ENCODE measurements at places on chromosomes 2 and 18.

DNA sequence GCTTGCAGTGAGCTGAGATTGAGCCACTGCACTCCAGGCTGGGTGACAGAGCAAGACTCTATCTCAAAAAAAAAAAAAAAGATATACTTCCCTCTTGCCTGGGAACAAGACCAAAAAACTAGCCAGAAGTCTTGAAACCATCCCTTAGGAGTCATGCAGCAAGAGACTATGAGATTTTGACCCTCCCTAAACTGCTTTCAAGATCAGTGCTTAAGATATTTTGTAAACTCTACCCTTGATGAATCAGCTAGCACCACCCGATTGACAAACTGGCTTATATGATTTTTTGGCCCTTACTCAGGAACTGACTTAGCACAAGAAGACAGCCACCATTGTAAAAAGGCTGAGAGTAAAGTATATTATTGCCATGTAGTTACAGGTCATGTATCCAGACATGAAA is 3.8 kb downstream of the SULT1C3 start:
- no peak for DNase-seq

GRCh38 chr2:86498468-86499260 is 57.5 kb downstream of the KDM3A start:
- DNase-seq: no peak

DNA sequence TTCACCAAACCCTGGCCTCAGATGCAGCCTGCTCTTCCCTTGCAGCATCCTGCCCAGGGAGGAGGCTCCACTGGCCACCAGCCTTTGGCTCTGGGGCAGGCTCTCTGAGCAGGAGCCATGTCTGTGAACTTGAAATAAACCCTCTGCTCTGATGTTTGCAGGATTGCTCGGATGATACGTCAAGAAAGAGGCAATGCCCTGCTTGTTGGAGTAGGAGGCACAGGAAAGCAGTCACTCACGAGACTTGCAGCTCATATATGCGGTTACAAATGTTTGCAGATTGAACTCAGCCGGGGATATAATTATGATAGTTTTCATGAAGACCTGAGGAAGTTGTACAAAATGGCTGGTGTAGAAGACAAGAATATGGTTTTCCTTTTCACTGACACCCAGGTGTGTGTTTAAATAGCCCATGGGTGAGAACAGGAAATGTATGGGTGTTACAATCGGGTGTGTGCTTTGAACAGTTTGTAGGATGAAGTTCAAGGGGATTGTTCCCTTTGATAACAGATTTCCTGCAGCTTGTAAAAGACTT is 177.9 kb downstream of the DNAH6 start:
- no peak for DNase-seq

GRCh38 chr2:23791030-23791429 is 135.9 kb downstream of the ATAD2B start:
- DNase-seq: no peak

- no peak for DNase-seq
These were observed 57.2 kb upstream of the LYPD6B start for GRCh38 chr2:148981324-148981723.

DNA sequence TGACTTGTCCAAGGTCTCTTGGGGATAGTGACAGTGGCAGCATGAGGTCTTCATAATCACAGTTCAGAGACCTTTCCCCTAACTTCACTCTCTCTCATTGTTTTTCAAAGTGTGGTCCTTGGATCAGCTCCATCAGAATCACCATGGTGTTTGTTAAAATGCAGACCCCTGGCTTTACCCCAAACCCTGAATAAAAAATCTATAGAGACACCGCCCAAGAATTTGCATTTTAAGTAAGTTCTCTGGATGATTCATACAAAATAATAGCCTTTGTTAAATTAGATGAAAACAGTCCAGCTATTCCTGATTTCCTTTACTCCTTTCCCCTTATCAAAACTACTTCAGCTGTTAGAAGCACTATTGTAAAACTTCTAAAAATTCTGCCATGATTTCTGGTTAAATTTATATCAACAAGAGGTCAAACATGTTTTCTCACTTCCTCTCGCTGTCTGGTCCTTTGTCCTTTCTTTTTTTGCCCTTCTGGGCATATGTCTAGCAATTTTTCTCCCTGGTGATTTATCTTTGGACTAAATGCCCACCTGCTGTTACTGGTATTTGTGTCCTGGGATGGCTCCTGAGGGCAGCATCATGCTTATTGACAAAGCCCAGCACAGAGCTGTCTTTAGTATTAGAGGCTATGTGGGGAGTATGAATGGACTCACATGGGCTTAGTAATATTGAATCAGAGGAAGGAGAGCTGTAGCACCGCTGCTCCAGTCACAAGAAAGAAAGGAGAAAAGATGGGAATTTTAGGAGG is 63.4 kb downstream of the LHCGR start:
- no peak for DNase-seq

DNA sequence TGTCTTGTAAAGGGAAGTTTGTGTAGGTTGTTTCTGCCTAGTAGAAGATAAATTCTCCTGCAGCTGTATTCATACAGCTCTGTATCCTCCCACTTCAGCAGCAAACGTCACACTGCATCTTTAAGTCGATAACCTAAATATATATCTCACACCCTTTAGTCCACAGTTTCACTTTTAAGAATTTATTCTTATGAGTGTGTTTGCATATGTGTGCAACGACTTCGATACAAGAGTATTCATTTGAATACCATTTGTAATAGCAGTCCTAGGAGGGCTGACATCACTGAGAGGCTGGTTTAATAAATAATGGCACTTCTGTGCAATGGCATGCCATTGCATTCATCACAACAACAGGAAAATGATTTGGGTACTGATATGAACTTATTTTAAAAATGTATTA is 63.8 kb upstream of the MSH6 start:
- DNase-seq: no peak

DNA sequence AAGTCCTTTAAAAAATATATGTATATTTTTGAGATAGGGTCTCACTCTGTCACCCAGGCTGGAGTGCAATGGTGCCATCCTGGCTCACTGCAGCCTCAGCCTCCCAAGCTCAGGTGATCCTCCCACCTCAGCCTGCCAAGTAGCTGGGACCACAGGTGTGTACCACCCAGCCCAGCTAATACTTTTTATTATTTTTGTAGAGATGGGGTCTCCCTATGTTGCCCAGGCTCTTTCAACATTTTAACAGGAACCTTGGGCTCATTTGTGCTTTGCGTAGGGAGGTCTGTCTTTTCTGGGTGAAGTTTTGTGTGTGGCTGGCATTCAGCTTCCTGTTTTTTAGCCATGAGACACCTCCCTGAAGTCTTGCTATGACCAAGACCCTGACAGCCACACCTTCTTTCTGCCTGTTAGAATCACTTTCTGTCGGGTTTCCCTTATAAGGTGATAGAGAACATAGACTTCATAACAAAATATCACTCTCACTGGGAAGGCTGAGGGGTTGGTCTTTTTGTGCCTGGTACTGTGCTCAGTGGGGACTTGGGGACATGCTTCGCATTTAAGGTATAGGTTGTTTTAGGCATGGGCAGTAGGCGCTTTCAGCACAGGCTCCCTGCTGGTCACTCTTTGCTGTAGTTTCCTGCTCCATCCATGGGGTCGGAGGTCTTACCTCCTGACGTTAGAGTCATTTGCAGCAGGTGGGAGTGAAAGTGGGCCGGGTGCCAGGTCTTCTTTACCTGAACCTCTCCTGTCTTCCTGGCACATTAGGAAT is 3.4 kb downstream of the RAB31 start:
- no peak for DNase-seq

- DNase-seq: no peak
These were observed 1420.0 kb upstream of the ZEB2 start for GRCh38 chr2:145939949-145940348.

DNA sequence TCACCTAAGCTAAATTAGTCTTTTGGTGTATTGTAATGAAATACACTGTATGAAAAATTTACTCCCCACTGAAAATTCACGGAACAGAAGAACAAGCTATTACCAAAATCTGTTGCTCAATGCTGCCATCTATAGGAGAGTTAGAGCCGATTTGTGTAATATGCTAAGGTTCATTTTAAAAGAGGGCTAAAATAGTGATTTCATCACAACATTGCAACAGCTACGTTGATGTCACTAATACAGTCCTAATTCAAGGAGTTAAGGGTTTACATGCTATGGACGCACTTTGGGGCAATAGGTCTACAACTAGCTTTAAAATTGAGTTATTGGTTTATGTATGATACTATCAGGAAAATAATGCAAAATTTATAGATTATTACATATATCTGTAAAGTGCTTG is 3.0 kb upstream of the IRS1 start:
- DNase-seq: no peak

DNA sequence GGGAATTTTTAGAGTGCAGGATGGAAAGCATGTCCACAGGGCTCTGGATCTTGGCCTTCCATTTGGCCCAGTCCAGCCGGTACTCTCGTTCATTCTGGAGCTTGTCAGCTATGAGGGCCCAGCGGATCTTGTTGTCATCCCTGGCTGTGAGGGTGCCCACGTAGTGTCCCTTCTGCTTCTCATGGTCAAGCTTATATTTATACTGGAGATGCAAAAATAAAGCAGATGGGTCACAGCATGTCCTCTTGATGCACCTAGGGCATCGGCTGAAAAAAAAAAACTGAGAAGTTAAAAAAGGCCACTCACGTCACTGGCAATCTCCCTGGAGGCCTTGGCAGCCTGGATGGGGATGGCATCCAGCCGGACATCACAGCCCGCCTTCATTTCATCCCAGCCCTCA is 160.5 kb downstream of the RIF1 start:
- no peak for DNase-seq

GRCh38 chr2:102895376-102895775 is 133.5 kb downstream of the TMEM182 start:
- DNase-seq: no peak

GRCh38 chr18:33231474-33232317 is 208.8 kb downstream of the CCDC178 start:
- DNase-seq: peak; percentile 68

DNA sequence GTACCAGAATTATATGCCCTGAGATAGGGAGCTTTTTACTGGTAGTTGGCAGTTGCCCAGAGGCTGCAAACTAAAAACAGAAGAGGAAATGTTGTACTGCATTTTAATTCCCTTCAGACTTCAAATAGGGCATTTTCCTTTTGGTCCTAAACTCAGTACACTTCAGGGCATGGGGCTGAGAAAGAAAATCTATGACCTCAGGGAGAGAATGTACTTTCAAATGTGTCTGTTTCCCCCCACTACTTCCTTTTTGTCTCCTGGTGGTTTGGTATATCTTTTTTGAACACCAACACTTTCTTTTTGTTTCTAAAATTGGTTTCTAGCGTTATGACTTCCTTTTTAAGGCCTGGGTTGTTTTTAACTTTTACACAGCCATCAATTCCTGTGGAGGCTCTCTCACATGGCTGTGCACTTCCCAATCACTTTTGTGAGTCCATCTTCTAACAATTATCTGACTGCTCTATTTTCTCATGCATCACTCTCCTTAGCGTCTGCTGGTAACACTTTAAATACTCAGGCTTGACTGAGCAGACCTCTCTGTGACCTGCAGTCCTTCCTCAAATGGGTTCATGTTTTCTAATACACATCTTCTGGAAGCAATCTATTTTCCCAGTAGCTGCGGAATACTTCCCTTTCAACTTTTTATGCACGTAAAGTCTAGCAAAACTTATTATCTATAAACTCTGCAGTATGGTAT is 596.0 kb downstream of the LRP1B start:
- DNase-seq: no peak

DNA sequence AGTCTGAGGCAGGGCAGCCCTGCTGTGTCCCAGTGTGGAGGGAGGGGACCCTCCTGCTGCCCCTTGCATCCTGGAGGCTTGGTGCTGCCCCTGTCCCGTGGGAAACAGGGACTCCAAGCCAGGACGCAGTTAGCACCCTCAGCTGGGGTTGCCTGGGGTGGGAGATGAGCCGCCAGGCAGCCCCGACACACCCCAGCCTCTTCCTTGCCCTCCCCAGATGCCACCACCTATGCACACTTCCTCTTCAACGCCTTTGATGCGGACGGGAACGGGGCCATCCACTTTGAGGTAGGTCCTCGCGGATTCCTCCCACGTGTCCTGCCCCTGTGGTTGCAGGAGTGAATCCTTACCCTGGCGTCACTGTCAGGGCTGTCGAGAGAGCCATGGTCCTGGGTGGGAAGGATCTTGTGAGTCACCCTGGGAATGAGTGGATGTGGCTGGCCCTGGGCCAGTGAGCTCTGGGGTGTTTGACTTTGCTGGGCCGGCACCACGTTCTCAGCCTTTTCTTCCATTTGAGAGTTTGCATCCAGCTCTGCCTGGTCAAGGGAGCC is 27.5 kb upstream of the FAHD2A start:
- no peak for DNase-seq

DNA sequence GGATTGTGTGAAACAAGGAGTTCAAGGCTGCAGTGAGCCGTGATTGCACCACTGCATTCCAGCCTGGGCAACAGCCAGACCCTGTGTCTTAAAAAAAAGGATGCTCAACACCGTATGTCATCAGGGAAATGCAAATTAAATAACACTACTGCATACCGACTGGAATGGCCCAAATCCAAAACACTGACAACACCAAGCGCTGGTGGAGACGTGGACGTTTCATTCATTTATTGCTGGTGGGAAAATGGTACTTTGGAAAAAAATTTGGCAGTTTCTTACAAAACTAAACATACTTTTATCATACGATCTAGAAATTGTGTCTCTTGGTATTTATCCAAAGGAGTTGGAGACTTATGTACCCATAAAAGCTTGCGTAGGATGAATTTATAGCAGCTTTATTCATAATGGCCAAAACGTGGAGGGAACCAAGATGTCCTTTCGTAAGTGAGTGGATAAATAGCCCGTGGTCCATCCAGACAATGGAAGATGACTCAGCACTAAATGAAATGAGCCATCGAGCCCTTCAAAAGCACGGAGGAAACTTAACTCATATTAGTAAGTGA is 24.2 kb downstream of the NEU4 start:
- DNase-seq: peak; percentile 18

- peak; percentile 20 for DNase-seq
These were observed 397.7 kb upstream of the HNRNPA3 start for GRCh38 chr2:176814740-176815367.

DNA sequence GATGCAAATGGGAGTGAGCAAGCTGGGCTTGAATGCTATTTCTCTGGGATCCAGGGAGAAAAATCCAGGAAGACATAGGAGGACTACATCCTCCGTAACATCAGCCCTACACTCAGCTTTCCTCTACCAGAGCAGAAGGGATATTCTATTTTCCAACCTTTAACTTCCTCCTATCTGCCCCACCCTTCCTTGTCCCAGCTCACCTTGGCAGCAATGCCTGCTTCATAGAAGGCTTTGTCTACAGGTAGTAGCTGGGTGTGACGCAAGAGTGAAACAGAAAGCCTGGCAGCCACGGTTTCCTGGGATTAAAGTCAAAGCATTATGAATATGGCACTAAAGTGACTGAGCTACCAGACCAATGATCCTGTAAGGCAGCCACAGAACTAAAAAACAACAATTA is 3.9 kb downstream of the KRTCAP3 start:
- no peak for DNase-seq
